ENCODE measurements at places on chromosomes 12 and 14.

GRCh38 chr12:80235944-80236343, 136.6 kb downstream of the OTOGL start:
- DNase-seq = no peak

DNA sequence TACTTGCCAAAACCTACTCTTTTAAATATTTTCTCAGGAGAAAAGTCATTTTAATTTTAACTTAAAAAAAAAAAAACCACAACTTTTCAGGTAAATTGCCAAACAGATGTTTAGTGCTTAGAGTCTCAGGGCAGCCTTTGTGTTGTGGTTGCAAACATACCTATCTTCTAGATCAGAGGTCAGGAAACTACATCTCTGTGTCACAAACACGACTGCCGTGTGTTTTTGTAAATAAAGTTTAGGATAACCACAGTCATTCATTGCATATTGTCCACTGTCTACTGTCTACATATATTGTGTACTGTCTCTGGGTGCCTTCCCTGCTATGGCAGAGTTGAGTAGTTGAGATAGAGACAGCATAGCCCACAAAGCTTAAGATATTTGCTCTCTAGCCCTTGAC, 48.9 kb downstream of the DYRK2 start:
- no peak for DNase-seq

- no peak for DNase-seq
These were observed 11.1 kb downstream of the RASSF3 start for GRCh38 chr12:64621257-64621942.

- no peak for DNase-seq
These were observed 1.7 kb downstream of the ARHGAP9 start for GRCh38 chr12:57477710-57478681.

DNA sequence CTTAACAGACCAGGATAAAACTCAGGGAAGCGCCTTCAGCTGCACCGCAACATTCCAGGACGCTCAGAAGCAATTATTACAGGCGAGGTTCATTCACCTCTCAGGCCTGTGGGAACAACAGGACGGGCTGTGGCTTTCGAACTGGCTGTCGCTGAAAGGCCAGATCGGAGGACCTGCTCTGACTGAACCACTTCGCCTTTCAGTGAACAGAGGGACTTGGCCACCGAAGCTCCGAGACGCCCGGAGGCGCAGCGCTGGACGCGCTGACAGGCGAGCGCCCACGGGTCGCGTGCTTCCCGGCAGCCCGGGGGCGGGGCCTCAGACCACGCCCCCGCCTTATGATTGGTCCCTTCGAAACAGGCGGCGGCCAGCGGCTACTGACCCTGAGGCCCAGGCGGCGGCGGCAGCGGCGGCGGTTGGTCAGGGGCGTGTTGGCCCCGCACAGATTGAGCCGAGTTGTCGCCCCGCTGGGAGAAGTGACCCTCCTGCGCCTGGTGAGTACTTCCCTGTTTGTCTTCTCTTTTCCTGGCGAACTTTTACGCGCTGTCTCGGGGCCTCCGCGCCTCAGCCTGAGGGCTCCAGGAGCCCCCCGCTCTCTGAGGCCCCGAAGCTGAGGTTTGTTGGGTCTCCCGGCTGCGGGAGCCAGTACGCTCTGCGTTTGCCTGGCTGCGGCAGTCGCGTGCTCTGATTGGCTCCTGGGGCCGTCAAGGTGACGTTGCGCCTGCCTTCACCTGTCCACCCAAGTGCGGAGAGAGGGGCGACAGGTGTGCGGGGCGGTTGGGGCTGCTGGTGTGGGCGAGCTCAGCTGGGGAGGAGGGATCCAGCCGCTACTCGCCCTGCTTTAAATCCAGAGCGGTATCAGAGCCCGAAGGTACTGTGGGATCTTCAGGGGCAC, at the start of gene GAS2L3:
GAS2L3 (plus strand) TSS at position 393 of the 895 bp plus-strand sequence. CDS start 21,221 bp downstream, outside the sequence.
- peak; percentile 90 for DNase-seq

- DNase-seq = no peak
These were observed 60.7 kb downstream of the PTPN11 start for GRCh38 chr12:112479413-112479812.

DNA sequence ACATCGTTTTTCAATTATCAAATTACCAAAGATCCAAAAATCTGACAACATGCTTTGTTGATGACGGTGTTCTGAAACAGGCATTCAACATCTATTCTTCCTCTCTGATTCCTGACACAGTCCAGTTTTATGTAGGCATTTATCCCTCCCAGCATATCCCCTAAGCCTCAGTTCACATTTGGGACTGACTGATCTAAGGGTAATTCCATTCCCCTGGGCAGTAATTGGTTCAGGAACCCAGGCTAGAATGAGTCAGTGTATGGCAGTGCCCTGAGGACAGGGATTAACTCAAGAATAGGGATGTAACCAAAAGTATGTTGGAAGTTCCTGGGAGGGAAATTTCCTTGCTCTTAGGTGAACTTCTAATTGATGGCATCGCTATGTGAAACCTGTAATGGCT, 10.3 kb upstream of the PCNX1 start:
- no peak for DNase-seq

DNA sequence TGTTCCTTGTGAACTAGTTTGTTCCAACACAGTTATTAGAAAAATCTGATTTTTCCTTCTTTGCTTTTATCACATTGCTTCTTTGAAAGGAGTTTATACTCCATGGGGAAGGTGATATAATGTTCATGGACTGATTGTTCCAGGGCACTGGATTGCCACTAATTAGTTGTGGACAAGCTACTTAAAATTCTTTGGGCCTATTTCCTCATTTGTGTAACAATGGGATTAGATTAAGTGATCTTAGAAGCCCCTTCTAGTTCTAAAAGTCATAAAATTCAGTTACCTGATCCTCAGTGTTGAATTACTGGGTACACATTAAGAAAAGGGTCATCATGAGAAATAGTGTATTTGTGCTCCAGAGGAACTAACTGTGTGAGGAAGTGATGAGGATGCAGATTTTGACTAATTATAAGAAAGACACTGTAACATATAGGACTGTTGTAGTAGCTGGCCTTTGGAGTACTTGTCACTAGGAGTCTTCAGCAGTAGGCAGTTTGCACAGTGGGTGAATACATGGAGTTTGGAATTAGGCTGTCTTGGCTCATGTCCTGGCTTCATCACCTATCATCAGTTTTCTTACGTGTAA, 82.2 kb downstream of the MIA2 start:
- no peak for DNase-seq

- no peak for DNase-seq
These were observed 45.3 kb downstream of the SETD3 start for GRCh38 chr14:99435327-99435726.

GRCh38 chr12:9980126-9980525, 8.9 kb downstream of the CLEC12A start:
- no peak for DNase-seq

- no peak for DNase-seq
These were observed 2.7 kb upstream of the SLCO1A2 start for GRCh38 chr12:21337453-21337852.

DNA sequence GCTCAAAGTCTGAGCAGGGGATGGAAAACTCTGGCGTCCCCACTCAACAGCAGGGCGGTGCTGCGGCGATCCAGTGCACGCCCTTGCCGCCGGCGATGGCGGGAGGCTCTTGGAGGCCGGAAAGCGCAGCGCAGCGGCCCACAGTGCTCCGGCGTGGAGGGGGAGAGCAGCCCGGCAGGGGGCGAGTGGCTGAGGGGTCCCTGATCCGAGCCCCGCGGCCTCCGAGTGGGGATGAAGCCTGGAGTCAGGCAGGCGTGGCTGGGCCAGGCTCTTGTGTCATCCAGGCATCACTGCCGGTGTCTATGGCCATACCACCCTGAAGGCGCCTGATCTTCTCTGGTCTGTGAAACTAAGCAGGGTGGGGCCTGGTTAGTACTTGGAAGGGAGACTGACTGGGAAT, 183.1 kb downstream of the ALG10 start:
- DNase-seq = no peak

GRCh38 chr14:45123271-45123670, 11.0 kb downstream of the FKBP3 start:
- no peak for DNase-seq

DNA sequence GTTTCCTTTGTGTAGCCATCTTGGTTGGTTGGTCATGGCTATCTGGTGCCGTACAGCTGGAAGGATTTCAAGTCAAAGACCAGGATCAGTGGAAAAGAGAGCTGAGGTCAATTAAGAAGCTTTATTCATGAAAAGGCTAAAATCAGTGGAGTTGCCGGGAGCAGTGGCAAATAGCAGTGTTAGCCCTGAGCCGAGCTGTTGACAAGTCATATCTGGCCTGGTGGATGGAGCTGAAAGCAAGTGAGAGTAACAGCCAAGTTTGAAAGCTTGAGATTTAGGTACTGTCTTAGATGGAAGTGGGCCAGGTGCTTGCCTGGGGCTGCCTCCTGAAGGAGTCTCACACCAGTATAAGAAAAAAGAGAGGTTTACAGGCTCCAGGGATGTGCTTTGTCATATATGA, 9.0 kb downstream of the BATF start:
- no peak for DNase-seq

- peak; percentile 6 for DNase-seq
These were observed 3.5 kb upstream of the KLC1 start for GRCh38 chr14:103625356-103626095.

DNA sequence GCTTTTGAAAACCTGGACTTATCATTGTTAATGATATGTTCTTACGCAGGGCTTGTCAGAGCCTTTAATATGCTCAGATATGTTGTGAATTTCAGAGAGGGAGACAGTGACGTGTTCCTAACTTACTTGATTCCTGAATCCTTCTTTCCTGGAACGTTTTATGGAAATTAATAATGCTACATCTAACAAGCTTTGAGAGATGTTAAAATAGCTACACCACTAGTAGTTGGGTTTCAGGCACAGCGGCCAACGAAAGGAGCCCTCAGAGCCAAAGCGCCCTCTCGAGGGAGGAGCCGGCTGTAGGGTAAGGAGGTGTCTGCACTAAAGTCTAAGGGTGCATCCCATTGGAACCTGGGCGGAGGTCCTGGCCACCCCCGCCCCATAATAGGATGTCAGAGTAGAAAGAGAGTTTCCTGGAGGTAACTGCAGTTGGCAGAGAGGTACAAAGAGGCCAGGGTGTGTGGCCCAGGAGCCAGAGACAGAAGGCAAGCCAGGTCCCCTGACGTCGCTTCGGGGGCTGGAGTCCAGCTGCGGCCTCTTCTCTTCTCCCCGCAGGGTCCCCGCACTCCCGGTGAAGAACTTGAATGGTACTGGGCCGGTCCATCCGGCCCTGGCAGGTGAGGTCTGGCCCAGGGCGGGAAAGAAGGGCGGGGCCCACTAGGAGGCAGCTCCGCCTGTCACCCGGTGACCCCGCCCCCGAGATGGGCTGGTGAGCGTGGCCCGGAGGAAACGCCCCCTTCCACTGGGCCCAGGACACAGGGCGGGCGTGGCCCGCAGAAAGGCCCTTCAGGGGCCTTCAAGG, 36.3 kb downstream of the DTX1 start:
- no peak for DNase-seq

GRCh38 chr14:35578639-35579038, 44.7 kb downstream of the INSM2 start:
- DNase-seq = no peak

- no peak for DNase-seq
These were observed 735.3 kb downstream of the DIO2 start for GRCh38 chr14:79475887-79476532.

- no peak for DNase-seq
These were observed 138.8 kb upstream of the RASSF8 start for GRCh38 chr12:25819691-25820090.

DNA sequence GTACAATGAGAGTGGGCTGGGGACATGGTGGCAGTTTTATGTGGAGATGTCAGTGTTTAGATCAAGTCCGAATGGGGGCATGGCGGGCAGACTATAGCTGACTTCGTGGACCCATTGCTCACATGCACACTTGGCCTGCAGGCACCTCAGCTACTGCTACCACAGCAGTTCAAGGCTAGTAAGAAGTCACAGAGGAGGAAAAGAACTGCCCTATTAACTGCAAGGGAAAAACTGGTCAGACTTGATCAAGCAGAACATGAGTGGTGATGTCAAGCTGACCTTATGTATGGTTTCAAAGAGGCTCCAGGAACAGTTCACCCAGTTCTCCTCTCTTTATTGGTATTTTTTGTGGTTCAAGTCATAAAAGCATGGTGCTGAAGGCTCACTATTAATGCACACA, 30.2 kb upstream of the FRS2 start:
- DNase-seq = no peak

- DNase-seq = peak; percentile 75
These were observed 506 bp upstream of the NAP1L1 start for GRCh38 chr12:76084863-76085519.

DNA sequence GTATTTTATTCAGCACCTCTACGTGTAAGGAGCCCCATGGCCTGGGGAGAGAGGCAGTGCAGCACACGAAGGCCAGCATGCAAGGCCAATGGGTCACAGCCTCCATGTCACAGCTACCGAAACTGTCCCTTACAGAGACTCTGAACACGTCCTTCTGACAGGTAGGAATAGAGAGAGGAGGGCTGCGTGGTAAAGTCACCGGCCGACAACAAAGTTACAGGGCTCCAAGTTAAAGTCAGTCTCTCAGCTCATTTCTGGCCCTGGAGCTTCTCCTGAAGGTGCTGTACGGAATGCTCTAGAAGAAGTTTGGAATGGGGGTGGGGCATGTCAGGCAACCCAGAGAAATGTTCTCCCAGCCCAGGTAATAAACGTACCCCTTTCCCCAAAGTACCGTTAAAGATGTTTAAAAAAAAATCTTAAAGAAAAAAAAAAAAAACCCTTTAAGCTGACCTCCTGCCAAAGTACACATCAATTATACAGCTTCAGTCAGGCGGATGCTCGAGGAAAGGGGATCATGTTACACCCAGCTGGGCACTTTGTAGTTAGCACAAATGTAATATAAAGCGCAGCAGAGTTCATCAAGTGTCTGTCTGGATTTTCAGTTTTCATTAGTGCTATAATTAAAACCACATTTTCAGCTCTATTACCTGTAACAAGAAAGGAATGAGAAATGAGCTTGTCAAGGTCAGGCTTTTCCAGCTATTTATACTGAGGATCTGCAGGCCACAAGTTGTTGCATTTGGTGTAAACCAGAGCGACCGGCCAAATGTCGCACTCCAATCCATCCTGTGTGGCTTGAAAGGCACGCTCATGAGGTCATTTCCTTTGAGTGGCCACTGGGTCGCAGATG, 53.3 kb upstream of the CDKN3 start:
- peak; percentile 84 for DNase-seq

DNA sequence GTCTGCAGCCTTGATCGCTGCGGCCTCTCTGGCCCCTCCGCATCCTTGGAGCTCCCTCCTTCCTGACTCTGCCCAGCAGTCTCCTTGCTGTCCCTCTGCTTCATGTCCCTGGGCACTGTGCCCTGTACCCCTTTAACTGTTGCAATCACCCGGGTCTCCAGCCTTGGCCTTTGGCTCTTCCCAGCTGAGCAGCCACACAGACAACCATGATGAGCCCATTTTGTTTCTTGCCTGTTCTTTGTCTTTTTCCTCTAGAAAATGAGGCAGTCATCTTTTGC, 40.6 kb upstream of the MEG3 start:
- DNase-seq = no peak

GRCh38 chr12:104423273-104423672, 33.5 kb upstream of the CHST11 start:
- no peak for DNase-seq

- DNase-seq = no peak
These were observed 144.3 kb downstream of the CHST11 start for GRCh38 chr12:104600790-104601739.

GRCh38 chr12:28830491-28830890, 318.6 kb upstream of the FAR2 start:
- no peak for DNase-seq
